BJ (cell line): ENCODE measurements at places on chromosomes 3 and 15. TPM values are rescaled to one million over a fixed set of nuclear protein-coding genes. Genes with fewer than 3 reads are reported as not detected.

- no peak for DNase-seq
Observed at GRCh38 chr3:55264919-55265318, 222.2 kb downstream of the WNT5A start.

- DNase-seq: no peak
Observed at GRCh38 chr3:37635251-37635650, 226.4 kb upstream of the CTDSPL start.

GRCh38 chr3:11924518-11924917, 77.8 kb upstream of the TAMM41 start:
- no peak for DNase-seq

DNA sequence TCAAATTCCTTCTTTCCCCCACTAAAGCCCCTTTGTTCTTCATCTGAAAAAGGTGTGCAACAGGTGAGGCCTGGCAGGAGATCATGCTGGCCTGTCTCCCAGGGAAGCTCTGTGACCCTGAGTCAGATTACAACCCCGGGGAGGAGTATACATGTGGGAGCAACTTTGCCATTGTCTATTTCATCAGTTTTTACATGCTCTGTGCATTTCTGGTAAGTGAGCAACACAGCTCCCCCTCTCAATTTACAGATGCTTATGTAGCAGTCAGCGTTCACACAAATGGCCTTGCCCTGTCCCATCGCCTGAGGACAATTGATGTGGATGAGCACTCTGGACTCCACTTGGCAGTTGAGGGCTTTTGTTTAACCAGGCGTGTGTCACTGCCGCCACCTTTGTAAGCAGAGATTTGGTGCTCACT, 70.4 kb downstream of the CHDH start:
- no peak for DNase-seq

DNA sequence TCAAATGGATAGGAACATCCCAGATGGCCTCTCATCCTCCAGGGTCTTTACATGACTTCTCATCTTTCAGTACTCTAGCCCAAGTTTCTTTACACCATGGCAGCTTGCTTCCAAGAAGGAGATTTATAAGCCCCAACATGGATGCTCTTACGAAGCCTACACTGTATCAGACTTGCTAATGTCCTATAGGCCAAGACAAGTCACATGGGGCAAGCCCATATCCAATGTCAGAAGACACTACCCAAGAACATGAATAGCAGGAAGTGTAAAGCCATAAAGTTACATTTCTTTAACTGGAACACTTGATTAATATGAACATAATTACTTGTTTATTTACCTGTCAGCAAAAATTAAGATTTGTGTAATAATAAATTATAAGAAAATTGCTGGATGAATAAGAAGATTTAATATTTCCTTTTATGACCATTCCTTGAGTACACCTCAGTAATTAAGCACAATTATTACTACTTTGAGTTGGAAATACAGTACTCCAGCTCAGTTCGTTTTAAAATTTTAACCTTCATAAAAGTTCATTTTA, 5.1 kb downstream of the SPESP1 start:
- DNase-seq: no peak

- DNase-seq: no peak
Observed at GRCh38 chr15:99151156-99151555, 46.3 kb downstream of the SYNM start.

DNA sequence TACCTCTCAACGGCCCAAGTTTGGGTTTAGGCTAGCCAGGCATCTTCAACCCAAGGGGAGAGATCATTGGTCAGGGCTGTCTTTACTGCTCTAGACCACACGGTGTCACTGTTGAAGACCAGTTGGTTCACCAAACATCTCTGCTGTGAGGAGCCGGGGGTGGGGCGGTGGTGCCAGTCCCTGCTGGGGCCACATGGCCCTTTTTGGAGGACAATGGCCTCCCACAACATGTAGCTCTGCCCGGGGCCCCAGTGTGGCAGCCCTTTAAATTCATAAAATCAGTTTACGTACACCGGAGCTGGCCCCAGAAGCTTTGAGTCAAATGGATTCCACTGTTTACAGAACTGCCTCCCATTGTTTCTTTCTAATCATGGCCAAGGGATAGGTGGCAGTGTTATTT, 19.1 kb upstream of the TM4SF18 start:
- DNase-seq: no peak

GRCh38 chr3:182136008-182136910, 424.5 kb downstream of the SOX2 start:
- no peak for DNase-seq

- DNase-seq: no peak
Observed at GRCh38 chr3:195407531-195408409, 35.0 kb downstream of the ACAP2 start.

DNA sequence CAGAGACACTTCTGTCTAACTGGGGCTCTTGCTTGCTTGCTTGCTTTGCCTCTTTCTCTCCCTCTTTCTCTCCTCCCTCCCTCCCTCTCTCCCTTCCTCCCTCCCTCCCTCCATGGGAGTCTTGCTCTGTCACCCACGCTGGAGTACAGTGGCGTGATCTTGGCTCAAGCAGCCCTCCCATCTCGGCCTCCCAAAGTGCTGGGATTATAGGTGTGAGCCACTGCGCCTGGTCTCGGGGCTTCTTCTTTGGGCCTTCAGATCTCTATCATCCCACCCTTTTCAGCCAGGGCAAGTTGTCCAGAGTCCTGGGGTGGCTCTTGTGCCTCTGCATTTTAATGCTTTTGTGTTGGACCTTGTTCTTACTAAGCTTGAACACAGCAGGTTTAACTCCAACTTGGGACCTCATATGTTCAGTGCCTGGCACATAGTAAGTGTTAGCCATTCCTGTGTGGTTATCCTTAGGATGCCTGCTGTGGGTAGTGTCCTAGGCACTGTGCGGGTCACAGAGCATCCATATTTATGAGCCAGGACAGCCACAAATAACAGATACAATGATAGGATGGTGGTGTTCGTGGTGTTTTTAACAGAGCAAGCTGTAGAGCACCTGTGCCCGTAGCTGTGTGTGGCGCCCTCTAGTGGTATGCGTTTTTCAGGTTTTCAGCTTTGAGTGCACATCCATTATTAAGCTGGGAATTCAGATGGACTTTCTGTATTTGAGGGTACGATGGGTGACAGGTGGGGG, 75.1 kb downstream of the CCK start:
- no peak for DNase-seq

DNA sequence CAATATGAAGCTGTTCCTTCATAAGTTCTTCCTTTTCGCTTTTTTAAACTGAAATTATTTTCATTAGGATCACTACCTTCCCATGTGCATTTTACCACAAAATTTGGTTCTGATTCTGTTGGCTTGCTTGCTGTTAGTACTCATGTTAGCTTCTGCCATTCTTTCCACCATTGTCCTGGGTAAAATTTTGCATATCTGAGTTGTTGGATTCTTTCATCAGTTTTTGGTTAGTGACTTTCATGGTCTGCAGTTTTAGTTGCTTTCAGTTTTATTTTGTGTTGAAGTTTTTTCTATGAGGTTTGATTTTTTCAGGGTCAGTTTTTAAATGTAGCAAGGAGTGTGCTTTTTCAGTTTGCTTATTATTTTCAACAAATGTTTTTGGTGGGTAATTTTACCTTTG, 71.9 kb downstream of the SMAD3 start:
- no peak for DNase-seq

The GNAT1 gene
- polyA plus RNA-seq: not detected in 2 replicates

The ADGRG7 gene
- not detected in 2 replicates for polyA plus RNA-seq

The PTX3 gene
- polyA plus RNA-seq: 60.8 and 120 TPM in 2 replicates

The TNIK gene
- polyA plus RNA-seq: 2.1 and 3.9 TPM in 2 replicates
